Frontal cortex (tissue), 4 donors: ENCODE measurements at places on chromosomes 6 and 20.

DNA sequence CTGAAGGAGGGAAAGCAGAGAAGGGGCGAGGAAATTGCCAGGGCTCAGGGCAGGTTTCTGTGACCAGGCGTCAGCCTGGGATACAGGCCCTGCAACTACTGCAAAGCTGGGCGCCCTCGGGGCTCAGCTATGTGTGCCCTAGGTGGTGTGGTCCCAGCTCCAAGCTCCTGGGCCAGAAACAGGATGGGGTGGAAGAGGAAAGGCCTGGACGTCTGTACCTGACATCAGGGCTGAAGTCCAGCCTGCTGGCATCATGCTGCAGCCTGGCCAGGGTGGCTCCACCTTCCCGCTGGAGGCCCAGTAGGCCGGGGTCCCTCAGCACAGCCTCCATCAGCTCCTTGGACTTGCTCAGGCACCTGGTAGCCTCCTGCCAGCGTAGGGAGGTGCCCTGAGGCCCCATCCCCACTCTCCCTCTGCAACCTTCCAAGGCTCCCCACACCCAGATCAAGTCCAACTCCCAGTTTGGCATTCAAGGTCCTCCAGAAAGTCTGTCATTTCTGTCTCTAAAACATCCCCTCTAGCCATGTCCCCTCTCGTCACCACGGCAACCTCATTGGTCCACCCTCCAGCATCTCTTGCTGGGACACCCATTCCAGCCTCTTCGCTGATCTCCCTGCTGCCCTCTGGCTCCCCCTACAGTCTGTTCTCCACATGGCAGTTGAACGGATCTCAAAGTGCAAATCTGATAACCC, 38.2 kb downstream of the KIAA1755 start:
- DNase-seq: peak; percentile 75

GRCh38 chr6:53605543-53606235, 59.9 kb downstream of the KLHL31 start:
- DNase-seq: no peak

- no peak for DNase-seq
Measured at GRCh38 chr6:51141080-51141479, 322.4 kb downstream of the TFAP2B start.

DNA sequence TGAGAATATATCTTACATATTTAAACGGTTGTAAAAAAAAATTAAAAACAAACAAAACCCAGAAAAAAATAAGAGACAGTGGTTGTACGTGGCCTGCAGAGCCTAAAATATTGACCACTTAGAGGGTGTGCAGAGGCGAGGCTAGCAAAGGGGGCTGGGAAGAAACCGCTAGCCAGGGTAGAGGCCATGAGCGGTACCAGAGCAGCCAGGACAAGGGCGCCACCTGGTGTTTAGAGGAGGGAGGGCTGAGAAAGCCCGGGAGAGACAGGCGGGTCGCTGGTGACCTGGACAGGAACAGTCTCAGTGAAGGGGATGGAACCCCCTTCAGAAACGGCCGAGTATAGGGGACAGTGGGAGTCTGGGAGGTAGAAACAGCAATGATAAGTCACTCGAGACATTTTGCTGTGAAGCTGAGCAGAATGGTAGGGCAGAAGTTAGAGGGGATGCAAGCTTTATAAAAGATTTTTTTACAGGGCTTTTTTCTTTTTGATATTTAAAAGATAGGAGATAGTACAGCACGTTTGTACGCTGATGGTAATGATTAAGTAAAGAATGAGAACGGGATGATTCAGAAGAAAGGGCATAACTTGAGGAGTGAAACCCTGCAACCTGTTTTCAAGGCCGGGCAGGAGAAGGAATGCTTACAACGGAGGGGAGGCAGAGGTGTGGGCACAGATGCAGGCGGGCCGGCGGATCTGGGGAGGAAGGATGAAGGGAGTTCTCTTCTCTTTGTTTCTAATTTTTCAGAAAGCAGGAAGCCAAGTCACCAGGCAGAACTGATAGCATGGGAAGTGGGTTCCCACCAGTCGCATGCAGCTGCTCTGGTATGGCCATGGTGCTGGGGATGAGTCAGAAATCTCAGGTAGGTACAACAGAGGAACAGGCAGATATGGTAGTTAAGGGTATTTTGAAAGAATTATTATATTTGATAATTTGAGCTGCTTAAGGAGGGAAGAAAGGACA, 76.2 kb downstream of the FAM229B start:
- peak; percentile 1 for DNase-seq

DNA sequence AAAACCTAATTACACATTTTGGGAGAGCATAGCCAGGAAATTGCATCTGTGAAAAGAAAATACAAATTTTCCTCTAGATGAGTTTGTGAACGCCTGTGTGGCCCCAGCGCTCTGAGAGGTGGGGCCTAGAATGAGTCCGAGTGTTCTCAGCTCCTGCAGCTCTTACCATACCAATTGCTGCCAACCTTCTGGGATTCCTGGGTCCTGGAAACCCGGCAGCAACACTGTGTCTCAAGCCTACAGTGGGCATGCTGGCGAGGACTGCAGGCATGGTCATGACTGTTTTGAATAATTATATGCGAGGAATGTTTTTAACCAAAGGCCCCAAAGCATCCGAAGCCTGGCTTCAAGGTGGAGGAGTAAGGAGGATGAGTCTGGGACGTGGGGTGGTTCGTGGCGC, 90.4 kb downstream of the SERAC1 start:
- no peak for DNase-seq

GRCh38 chr6:89775150-89775549, 44.4 kb downstream of the MDN1 start:
- no peak for DNase-seq

- DNase-seq: no peak
Measured at GRCh38 chr6:170142559-170142958, 148.3 kb downstream of the DLL1 start.

DNA sequence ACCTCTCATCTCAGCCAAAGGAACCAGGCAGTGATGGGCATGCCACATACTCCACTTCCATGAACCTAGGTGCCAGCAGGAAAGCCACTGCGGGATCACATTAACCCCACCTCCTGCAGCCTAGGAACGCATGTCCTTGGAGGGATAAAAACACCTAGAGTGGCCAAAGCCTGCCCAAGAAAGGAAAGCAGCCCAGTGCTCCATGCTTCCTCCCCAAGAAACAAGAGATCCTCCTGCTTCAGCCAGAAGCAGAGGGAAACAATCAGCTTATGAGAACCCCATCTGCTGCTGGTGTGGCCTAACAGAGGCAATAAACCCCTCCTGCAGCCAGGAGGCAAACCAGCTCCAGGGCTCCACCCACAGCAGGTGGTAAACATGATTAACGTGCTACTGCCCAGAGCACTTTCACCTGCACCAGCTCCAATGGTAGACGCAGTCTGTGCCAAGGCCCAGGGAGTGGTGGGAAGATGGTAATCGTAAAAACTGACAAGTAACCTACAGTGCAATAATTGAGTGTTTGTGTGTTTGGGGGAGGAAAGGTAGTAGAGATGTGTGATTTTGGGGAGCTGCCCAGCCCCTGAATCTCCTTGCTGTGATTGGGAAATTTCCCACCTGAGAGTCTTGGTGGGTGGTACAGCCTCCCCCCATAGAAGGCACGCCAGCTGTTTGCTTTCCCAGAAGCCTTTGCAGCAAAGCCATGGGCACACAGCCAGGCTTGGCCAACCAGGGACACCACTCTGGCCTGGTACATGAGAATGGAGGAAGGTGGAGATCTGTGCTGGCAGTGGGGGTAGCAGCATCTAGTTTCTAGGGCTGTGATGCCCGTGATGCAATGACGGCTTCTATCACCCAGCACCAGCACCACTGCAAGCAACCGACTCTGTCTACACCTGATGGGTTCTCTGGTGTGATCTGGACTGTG, 50.6 kb upstream of the TBC1D7 start:
- DNase-seq: no peak

DNA sequence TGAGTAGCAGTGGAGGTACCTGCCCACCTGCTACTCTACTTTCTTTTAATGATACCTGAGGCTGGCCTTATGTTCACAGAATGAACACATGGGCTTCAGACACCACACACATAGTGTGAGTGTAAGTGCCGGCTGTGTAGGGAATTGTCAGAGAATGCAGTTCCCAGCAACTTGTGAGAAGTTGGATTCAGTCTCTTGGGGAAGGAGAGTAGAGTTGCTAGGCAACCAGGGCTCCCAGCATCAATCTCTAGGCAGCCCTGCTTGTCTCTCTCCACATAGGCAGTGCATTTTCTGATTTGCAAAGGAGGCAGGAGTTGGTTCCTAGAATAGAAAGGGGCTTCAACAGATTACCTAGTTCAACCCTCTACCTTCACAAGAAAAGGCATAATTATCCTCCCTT, 74.1 kb downstream of the BFSP1 start:
- no peak for DNase-seq

GRCh38 chr6:111427341-111428116, 55.5 kb downstream of the REV3L start:
- DNase-seq: no peak

DNA sequence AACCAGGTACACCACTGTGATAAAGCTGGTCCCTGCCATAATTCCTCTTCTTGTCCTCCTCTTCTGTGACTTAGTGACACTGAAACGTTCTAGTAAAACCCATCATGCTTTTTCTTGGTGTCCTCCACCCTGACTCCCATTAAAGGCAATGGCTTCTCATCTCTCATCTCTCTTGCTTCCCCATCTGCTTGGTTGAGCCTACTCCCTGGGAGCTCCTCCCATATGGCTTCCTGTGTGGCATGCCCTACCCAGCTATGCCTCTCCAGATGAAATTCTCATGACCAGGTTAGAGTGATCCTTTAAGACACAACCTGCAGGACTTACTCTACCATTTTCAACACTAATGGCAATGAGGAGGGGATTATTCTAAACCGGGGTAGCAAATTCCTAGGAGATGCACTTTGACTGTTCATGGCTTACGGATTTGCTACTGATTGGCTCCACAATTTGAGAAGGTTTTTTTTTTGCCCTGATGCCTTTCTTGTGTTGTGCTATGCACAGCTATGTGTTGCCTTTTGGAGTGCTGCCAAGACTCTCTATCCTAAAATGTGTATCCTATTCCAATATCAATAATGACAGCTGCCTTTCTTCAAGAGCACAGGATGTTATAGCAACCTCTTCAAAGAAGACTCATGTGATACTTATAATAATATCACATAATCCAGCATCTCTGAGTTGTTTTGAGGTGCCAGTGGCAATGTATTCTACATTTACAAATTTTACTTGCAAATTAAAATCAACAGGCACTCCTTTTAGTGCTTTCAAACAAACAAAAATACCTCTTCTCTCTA, 6.1 kb downstream of the SIRPG start:
- no peak for DNase-seq

DNA sequence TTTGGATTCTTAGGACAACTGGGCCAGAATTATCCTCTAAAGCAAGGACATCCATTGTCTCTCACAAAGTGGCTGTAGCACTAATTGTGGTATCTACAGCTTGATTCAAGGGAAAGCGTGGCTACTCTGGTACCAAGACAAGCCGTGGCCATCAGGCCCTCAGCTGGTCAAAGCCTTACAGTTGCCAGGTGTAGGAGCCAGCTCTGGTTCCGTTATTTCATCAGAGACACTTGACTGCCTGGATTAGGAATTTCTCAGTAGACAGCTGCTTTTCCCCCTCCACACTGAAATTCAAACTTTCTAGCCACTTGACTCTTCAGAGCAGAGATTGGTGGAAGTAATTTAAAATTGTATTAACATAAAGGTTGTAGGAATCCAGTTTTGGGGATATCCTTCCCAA, 104.2 kb downstream of the ANKS1A start:
- no peak for DNase-seq

GRCh38 chr6:1895721-1896120, 286.0 kb downstream of the FOXC1 start:
- DNase-seq: no peak

DNA sequence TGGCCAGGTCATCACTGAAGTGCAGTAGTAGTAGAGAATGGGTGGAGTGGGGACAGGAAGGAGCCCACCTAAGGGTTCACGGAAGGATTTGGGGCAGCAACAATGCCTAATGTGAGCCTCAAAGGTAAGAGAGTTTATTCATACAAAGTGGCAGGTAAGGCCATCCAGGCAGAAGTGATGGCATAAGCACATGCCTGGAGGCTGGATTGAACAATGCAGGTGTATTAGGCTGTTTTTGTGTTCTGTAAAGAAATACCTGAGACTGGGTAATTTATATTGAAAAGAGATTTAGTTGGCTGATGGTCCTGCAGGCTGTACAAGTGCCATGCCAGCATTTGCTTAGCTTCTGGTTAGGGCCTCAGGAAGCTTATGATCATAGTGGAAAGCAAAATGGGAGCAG, 48.3 kb downstream of the CLIC5 start:
- no peak for DNase-seq

DNA sequence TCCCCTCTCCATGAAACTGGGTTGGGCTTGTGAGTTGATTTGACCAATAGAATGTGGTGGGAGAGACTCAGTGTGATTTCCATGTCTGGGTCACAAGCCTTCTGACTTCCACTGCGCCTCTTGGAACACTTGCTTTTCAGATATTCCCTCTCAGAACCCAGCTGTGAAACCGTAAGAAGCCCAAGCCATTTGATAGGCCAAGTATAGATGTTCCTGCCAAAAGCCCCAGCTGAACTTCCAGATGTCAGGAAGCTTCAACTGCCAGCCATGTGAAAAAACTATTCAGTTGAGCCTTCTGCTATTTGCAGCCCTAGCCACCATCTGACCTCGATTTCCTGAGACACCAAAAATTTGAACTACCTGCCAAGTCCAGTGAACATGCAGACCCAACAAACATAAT, 387.8 kb upstream of the GJE1 start:
- no peak for DNase-seq

- DNase-seq: no peak
Measured at GRCh38 chr6:76701610-76702009, 629.1 kb upstream of the IMPG1 start.

DNA sequence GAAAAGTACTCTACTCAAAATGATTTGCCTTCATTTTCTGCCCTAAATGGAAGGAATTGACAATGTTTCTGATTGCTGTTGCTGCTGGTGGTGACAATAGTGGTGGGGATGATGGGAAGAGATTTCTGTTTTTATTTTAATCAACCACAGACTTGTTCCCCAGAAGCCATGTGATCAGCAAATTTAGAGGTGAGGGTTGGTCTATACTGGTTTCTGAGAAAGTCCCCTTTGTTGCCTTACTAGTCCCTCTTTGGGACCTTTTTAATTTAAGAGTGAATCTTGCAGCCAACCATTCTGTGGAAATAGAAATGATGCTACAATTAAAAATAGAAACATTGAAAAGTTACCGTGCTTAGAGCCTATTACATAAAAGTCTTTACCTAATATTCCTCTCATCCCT, 43.2 kb downstream of the AIG1 start:
- DNase-seq: no peak

GRCh38 chr6:143928853-143929252, 64.6 kb downstream of the ZC2HC1B start:
- DNase-seq: no peak

GRCh38 chr20:45503403-45503802, 12.0 kb downstream of the SPINT3 start:
- DNase-seq: no peak

DNA sequence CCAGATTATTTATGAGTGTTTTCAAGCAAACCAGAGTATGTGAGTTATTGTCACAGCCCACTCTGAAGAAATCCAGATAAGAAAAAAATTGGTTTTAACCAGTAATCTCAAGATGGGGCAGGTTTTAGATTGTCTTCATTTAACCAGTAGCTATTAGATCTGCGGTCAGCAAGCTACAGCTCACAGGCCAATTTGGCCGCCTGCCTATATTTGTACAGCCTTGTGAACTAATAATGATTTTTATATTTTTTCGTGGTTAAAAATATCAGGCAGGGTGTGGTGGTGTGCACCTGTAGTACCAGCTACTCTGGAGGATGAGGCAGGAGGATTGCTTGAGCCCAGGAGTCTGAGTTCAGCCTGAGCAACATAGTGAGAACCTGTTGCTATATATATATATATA, 5.0 kb downstream of the FAM209B start:
- no peak for DNase-seq
